ENCODE measurements at places on chromosomes 1 and 21.

GRCh38 chr1:204123376-204123775 lies 28.5 kb downstream of the ETNK2 start:
- DNase-seq = no peak

- DNase-seq = no peak
These were observed 178.6 kb downstream of the RRAGC start for GRCh38 chr1:38680801-38681510.

DNA sequence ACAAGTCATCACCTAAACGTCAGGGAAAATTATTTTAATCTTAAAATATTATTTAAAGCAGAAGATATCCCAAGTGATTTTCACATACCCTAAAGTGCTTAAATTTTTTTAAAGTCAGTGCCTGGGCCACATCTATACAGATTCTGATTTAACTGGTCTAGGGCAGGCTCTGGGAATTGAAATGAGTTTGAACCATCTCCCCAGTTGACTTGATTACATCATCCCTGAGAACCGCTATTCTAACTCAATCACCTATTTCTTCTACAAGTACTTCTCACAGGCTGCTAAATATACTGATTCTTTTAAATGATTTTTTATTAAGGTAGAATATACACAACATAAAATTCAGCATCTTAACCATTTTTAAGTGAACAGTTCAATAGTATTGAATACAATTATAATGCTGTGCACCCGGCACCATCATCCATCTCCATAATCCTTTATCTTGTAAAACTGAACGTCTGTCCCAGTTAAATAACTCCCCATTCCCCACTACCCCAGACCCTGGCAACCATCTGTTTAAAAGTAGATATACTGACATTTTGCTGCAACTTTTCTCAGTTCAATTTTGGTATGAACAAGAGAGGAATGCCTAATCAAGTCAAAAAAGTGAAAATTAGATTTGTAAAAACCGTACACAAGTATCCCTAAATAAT lies 19.5 kb downstream of the GART start:
- no peak for DNase-seq

DNA sequence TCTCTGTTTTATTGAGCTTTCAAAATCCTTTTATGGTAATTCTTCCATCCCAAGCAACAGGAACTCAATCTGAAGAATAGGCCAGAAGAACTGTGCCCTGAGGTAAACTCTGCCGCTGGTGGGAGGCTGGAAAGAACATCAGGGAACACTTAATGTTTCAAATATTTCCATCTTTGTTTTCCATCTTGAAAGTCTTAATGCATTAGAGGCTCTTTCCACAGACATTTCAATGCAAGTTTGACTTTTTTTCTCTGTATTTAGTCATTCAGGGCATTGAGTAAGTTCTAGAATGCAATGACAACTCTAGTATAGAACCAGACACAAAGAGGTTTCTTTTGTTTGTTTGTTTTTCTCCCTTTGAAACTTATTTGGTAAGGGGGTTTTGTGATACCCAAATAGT lies 61.5 kb downstream of the KIAA0040 start:
- no peak for DNase-seq

- DNase-seq = no peak
These were observed at the start of gene ADSS2 for GRCh38 chr1:244451539-244451950. ADSS2 (minus strand) TSS chr1:244451909; CDS start chr1:244451817, 92 bp downstream.

GRCh38 chr1:226312065-226312464 lies 3.1 kb upstream of the LIN9 start:
- no peak for DNase-seq

DNA sequence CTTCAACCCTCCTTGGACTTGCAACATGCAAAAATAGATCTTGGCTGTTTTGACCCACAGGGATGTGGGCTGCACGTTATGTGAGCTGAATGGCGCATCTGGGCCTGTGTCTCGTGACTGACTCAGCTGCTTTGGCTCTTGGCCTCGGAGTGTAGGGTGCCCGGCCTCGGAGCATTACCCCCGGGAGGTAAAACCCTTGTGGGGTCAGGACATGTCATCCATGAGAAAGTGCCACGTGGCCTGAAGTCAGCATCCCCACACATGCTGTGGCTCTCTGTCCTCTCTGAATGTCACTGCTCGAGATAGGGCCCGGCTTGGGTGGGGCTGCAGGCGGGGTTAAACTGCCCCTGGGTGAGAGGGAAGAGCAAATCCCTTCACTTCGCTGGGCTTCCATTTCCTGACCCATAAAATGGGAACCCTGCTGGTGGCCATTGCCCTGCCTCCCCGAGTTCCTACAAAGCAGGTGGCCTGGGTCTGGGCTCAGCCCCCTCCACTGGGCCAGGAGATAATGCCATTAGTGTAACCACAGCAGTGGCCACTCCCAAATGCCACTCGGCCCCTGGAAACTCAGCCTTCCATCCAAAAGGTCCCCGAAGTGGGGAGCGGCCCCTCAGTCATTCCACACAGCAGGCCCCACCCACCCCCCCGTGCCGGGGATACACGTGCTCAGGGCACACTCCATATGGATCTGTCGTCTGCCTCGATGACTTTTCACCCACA lies 22.8 kb upstream of the TSPEAR start:
- no peak for DNase-seq

GRCh38 chr1:25067518-25068251 lies 137.6 kb upstream of the RUNX3 start:
- no peak for DNase-seq

GRCh38 chr1:63886340-63886739 lies 112.5 kb downstream of the ROR1 start:
- DNase-seq = no peak

DNA sequence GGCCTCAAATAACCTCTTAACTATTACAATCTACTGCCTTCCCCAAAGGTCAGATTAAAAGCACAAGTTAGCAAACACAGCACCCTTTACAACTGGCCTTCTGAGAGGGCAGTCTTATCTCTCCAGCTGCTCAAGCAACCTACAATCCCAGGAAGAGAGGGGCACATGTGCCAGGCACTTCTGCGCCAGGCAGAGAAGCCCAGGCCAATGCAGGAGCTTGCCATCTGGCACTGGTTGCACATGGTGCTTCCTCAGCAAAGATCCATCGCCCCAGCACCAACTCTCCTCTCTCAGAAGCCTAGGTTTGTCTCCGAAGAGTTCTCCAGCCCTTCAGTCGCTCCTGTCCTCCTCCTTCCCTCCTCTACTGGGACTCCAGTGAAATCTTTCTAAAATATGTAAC lies 2.5 kb downstream of the STK40 start:
- no peak for DNase-seq

DNA sequence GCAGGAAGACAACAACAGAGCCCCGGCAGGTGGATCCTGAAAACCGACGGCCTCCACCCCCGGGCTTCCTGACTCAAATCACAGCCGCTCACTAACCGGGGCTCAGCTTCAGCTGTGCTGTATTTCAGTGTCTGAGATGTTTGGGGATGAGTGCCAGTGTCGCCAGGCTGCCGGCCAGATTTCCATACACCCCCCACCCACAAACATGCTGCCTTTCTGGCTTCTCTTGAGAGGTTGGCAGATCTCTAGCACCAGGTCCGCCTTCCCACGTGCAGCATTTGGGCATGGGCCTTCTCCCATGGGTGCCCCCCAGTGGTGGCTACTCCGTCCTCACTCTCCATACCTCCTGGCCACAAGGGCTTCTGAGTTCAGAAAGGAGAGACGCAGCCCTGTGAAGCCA lies 34.8 kb downstream of the KCNAB2 start:
- no peak for DNase-seq

DNA sequence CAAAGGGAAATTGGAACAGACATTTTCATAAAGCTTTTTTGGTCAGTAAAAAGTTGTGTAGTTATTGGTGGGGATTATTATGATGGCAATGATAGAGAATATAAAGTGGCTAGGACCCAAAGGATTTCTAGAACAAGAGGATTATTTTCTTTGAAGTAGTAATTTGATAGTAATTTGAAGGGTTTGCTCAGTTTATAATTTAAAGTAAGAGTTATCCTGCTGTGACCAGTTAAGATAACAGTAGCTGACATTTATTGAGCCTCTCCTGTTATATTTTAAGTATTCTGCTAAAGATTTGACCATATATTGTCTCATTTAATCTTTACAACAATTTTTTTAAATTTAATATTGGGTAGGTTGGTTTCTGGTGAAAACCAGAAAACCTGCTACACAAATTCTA lies 14.7 kb downstream of the CAPZA1 start:
- no peak for DNase-seq

- no peak for DNase-seq
These were observed 1.8 kb upstream of the CHML start for GRCh38 chr1:241641773-241642592.

DNA sequence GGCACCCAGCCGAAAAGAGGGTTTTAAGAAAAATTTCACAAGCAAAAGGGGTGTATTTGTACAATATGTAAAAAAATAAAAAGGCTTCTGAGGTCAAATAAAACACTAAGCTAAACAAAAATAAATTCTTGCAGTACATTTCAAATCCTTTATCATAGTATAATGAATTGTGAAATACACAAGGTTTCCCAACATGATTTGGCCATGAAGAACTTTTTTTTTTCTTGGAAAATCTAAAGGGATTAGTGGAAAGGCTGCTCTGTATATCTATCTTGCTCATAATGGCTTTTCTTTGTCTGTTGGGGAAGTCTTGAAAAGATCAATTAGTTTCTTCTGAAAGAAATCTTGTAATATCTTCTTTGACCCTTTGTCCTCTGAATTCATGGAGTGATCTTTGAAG lies 593.4 kb downstream of the PLPP3 start:
- no peak for DNase-seq

DNA sequence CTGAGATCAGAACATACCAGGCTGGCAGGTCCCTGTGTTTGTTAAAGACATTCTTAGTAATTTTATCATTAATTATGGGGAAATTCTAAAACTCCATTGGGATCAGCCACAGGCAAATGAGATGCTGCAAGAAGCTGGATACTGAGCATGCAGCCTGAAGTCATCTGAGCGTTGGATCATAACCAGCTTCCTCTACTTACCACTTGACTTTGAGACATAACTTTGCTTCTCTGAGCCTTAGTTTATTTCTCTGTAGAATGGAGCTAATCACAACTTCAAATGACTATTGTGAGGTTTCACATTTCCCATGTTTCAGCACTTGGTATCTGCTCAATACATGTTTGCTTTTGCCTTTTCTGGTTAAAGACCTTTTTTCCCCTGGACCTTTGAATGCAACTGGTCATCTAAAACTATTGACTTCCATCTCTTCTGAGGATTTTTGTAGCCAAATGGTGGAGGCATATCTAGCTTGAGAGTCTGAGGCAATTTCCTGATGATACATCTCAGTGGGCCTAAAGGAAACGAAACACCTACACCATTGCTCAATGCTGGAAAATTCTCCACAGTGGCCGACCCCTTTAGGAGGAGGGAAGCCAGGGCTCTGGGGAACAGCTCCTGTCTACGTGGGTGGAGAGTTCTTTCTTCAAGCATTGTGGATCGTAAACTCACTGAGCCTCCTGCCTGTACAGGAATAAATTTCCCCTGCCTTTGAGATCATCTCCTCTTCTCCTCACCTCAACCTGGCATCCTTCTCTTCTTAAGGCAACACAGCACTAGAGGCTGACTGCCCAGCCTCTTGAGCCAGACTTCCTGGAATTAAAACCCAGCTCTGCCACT lies 109.1 kb upstream of the HOOK1 start:
- DNase-seq = no peak

DNA sequence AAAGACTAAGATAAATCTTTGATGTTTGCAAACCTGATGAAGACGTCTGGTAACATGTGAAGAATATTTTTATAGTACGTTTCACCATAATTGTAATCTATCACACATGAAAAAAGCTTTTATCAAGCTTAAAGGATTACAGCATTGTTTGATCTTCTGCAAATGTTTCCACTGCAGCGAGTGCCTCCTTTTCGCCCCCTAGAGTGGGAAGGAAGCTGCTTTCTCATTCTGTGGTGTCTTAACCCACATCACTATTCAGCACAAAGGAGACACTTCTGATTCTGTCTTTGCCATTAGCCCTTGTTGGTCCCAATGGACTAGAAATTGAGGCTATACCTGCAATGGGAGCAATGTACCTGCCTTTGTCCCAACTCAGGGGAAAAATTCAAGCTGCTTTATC lies 46.0 kb upstream of the IL12RB2 start:
- DNase-seq = no peak

DNA sequence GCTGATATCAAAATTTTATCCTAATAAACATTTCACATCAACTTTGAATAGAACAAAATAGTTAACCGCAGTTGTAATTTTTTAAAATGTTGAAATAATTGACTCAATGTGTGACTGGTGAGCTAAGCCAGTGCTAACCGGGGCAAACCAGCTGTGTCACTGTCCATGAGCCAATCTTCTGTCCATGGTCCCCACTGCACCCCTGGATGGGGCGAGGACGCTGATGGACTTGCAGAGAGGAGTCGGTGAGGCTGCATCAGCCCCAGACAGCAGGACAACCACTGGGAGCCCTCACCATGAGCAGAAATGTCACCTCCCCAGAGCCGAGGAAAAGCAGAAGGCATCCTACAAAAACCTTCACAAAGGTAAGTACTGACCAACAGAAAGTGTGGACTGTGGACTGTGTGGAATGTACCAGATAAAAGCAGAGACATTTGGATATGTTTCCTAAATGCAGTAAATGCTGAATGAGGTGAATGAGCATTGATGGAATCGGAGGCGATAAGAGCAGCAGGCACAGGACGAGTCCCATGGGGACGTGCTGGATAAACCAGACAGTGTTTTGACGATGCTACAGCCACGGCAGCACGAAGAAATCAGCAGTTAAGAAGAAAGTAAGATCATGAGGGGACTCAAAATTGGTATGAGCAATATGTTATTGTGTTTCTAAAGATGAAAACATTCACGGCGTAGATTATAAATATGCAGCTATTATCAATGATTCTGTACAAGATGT lies 115.0 kb upstream of the BACE2 start:
- no peak for DNase-seq

- DNase-seq = no peak
These were observed 63.9 kb upstream of the VAV3 start for GRCh38 chr1:108028841-108029388.

- no peak for DNase-seq
These were observed 724 bp downstream of the ST7L start for GRCh38 chr1:112618114-112618720.

- DNase-seq = no peak
These were observed 107.3 kb upstream of the HNRNPU start for GRCh38 chr1:244971552-244972216.

DNA sequence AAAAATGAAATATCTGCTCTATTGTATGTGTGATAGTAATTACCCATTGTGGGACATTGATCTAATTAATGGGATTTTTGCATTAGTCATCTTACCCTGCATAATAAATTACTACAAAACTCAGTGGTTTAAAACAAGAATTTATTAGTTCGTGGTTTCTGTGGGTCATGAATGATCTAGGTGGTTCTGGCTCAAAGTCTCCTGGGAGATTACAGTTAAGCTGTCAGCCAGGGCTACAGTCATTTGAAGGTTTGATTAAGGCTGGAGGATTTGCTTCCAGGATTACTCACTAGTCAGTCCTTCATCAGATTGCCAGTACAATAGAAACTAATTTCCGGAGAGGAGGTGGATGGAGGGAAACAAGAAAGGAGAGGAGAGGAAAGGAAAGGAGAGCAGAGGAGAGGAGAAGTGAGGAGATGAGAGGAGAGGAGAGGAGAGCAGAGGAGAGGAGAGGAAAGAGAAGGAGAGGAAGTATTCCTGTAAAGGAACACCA lies 60.4 kb upstream of the TNFSF4 start:
- no peak for DNase-seq
